ENCODE measurements at places on chromosomes 2 and 18.

GRCh38 chr2:52879561-52879960 lies 888.0 kb upstream of the CHAC2 start:
- DNase-seq, result no peak

GRCh38 chr2:163729636-163730273 lies 6.1 kb downstream of the FIGN start:
- no peak for DNase-seq

GRCh38 chr2:97735161-97735561 lies 21.8 kb downstream of the ZAP70 start:
- no peak for DNase-seq

- no peak for DNase-seq
These were observed 150.0 kb downstream of the RNF152 start for GRCh38 chr18:61742565-61743429.

GRCh38 chr2:196170606-196171247 lies 651 bp downstream of the STK17B start:
- DNase-seq, result peak; percentile 53

DNA sequence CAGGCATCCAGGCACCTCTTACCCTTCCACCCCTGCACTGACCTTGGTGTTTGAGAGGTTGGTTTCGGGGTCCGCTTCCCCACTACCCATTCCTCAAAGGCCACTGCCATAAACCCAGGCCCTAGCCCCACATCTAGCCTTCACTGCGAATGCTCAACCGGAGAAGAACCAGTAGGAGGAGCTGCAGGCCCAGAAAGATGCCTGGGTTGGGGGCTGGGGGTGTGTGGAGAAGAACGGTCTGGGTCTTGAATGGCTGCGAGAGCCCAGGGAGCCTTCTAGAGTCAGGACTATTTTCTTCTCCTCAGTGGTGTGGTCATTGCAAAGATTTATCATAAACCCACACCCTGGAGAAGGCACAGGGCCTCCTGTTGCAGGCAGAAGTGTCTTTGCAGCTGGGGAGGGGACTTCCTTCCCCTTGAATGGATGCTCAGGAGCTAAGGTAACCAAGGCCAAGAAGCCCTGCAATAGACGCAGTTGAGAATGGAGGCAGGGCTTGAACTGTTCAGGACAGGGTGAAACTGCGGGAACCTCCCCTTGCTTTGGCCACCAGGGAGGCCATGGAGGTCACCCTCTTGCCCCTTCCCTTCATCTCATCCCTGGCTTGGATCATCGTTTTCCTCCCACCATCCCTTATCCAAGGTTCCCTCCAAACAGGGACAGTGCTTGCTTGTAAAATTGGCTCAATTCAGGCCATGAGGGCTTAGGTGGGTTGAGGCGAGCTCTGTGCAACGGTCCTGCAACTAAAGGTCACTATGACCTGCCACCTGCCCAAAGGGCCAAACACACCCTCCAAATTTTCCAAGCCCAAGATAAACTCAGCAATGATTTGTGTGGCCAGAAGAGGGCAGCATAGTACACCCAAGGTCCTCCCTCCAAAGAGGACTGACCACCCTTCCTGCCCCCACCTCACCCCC lies 20.9 kb downstream of the THNSL2 start:
- peak; percentile 4 for DNase-seq

DNA sequence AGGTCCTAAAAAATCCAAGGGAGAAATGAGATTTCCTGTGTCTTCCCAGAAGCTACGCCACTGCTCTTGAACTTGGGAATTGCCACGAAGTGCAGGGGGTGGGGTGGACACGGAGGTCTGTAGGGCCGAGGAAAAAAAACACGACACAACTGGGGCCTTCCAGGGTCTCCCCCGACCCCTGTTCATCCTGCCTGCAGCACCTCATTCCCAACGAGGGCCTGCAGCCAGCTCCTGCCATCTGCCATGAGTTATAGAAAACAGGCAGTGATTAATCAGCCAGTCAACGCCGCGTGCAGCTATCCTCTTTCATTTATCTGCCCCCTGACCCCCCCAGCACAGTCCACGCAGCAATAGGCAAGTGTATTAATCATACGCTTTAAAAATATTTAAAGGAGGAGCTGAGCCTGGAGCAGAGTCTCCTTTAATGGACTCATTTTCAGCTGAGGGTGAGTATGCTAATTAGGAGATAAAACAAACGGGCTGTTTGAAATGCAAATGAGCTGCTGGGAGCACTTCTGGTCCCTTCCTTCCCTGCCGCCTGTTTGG lies 209.9 kb downstream of the TFCP2L1 start:
- peak; percentile 95 for DNase-seq

DNA sequence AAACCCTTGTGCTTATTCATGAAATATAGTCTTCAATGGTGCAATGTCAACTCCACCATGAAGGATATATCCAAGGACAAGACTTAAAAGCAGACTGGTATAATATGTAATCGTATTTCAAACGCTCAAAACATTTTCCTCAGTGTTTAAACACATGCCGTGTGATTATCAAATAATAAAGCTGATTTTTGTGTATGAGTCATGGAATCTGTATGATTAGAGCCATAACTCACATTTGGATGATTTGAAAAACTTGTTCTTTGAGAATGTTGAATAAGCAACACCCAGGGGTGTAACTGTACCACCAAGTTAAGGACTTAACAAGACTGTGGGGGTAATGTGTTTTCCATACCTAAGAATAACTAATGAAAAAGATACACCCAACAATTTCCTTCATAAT lies 215.3 kb downstream of the STK39 start:
- DNase-seq, result no peak

DNA sequence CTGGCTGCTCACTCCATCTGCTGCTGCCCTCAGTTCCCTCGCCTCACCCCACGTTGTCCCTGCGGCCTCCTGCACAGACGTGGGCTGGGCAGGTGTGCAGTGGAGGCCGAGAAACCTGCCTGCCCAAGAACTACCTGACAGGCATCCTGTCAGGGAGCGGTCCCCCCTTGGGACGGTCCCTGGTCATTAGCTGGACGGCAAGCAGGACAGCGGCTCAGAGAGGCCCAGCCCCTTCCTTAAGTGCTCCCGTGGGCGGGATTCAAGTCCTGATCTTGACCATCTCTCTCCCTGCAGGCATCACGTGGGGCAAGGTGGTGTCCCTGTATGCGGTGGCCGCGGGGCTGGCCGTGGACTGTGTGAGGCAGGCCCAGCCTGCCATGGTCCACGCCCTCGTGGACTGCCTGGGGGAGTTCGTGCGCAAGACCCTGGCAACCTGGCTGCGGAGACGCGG lies 11.3 kb downstream of the BOK start:
- DNase-seq, result no peak

- DNase-seq, result peak; percentile 56
These were observed 15.5 kb downstream of the FAM178B start for GRCh38 chr2:96970910-96971309.

DNA sequence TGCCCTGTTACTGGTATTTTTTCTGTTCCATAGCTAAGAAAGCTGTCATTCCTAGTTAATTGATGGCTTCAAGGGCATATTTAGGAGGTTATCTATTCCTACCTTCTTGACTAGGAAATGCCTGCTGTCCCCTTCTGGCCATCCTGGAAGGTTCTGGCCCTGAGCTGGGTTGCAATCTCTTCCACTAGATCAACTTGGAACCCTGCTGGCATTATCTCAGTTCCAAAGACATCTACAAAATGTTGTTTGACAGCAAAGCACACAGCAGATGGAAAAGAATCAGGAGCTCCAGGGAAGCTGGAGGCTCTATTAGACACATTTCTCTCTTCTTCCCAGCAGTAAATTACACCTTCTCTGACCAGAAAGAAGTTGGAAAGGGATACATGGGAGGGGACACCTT lies 192.1 kb downstream of the ARHGAP28 start:
- DNase-seq, result no peak

GRCh38 chr2:117953231-117953630 lies 60.6 kb downstream of the CCDC93 start:
- DNase-seq, result no peak

DNA sequence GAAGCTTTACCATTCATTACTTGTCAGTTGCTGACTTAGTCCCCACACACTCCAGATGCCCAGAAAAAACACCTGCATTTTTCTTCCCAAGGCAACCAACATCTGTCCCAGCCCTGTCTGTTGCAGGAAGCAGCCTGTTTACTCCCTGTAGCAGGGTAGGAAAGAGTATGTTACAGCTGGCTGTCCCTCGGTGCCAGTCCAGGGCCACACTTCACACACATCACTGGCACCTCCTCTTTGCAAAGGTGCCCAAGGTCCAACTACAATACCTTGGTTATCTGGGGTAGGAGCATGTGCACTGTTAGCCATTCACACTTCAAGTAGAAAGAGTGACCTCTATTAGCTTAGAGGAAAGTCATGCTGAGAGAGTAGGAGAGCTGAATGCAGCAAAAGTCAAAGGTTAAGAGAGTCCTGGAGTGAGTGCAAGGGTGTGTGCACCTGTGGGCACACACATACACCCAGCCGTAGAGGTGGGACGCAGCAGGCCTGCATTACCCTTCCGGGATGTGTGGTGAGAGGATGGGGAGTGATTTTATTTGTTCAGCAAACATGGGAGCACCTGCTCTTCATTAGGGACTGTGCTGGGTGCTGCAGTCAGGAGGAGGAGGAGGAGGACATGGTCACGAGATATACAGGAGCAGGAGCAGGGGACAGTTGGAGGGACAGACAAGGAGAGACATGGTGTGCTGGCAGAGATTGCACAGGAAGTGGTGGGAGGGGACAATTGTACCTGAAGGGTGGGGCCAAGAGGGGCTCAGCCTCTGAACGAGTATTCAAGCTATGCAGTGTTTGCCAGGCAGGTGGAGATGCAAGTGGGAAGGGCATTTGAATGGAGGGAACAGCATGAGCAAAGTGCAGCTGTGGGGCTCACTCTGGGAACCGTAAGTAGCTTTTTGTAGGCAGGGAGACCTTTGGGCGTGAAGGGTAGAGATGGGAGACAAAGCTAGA lies 69.8 kb downstream of the TSN start:
- no peak for DNase-seq

- DNase-seq, result no peak
These were observed 4.5 kb downstream of the IDH1 start for GRCh38 chr2:208250388-208250787.

DNA sequence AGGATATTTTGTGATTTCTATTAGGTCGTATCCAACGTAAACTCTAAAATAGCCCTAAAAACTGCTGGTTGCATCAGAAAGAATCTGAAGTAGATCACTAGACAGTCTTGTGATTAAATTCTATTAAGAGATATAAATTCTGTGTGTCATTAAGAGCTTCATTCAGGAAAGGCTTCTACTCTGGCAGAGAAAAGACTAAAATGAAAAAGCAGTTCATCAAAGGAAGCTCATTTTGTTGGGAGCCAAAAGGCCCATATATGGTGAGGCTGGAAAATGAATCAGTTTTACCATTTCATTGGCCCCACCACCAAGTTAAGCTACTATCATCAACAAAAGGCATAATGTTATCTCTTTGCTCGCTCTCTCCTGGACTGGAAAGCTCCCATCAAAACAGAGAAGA lies 261.1 kb downstream of the SATB2 start:
- no peak for DNase-seq

DNA sequence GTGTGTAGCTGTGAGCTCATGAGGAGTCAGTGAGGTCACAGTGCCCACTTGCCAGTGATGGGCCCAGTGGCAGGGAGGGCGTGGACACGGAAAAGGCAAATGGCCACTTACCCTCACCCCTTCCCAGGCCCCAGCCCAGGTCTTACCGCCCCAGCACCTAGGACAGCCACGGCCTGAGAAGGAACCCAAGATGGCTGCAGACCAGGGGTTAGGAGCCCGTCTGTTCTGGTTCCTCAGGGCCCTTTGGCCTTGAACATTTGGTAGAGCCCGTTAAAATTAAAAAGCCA lies 74.1 kb downstream of the EMX1 start:
- no peak for DNase-seq

DNA sequence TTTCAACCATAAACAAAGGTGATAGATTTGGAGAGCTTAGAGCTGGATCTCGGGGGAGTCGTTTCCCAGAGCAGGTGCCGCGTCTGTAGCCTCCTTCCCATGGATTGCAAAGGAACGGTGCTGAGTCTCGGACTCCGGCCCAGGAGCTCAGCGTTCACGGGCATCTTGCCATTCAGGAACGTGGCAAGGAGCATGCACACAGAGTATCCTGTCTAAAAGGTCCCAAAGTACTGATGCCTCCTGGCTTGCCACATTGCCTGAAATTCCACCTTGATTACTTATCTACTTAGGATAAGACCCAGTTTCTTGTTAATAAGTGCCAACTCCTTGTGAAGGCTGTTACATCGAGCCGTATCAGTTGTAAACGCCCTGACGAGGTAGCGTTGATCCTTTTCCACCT lies 197.8 kb upstream of the MYT1L start:
- no peak for DNase-seq

DNA sequence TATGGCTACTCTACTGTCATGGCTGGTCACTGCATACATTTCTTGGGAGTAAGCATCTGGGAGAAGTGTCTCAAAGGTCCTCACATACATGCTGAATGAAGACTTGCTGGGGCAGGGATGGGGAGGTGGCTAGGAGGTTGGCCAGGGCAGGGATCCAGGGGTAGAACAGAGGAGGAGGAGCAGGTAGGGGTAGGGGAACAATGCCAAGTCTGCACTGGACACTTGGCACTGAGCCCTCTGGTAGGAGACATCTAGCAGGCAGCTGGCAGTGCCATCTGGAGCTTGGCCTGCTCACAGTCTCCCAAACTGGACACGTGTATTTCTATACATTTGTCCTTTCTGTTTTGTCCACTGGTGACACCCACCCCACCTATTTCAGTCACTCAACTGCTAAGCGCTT lies 62.7 kb upstream of the REV1 start:
- no peak for DNase-seq

DNA sequence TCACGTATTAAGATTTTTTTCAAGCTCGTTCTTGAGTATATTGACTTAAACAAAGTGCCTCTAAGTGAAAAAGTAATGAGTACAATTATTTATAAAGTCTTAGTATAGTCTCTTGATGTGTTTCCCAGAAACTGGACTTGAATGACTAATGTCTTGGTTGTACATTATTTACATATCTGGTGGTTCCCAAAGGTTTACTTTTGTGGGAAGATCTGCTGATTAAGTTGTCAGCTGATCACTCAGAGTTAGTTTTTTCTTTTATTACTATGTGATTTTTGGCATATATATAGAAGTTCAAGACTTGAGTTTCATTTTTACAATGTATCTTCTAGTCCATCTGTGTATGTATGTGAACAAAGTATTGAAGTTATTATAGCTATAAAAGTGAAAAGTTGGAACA lies 29.5 kb downstream of the RNF144A start:
- no peak for DNase-seq

DNA sequence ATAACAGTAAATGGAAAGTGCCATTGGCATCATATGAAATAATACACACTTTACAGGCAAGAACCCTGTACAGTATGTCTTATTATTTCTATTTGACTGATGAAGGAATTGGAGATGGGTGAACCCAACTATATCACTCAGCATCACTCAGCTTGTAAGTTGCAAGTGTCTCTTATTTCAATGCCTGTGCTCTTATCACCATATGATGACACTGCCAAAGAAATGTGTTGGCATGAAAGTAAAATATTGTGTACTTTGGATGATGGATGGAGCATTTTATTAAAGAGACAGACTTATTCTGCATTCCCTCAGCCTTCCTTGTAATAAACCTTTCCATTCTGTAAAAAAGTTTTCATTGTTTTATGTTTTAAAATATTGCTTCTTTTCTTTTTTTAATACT lies 927.5 kb upstream of the VRK2 start:
- no peak for DNase-seq

GRCh38 chr2:106053116-106053515 lies 141.0 kb downstream of the UXS1 start:
- DNase-seq, result no peak

GRCh38 chr2:178863130-178863855 lies 56.1 kb upstream of the TTN start:
- DNase-seq, result no peak
